ENCODE measurements at places on chromosomes 16 and 17.

GRCh38 chr16:31094088-31094423 is 541 bp downstream of the VKORC1 start:
- no peak for DNase-seq

DNA sequence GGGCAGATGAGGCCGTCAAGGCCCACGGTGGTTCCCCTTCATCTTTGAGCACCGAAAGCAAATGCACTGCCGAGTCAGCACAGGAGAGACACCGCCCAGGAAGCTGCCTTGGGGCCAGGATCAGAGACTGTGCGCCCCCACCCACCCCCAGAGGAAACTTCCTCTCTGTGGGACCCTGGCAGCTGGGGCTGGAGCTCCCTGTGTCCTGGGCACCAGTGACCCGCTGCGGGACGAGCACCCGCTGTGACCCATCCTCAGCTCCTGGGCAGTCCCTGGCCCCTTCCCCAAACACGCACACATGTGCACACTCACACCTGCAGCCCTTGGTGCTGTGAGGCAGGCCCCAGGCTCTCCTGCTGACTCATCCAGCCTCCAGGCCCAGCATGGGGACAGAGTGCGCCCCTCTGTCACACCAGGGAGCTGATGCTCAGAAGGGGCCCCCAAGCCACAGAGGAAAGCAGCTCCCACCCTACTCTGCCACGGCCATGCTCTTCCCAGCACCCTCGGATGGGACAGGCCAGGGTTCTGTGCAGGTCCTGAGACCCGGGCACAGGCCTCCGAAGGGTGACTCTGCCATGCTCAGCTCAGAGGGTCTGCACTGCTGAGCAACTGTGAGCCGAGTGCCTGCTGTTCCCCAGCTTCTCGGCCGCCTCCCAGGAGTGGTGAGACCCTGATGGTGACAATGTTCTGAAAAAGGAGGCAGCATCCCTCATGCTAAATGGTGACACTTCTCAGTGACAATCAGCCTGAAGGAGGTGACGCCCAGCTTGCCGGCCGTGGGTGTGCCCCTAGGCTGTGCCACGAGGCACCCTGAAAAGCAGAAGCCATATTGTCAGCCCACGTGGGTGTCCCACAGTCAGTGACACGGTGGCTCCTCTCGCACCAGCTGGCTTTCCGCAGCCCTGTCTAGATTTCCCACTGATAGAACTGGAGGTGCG is 3.6 kb downstream of the PIEZO1 start:
- peak; percentile 42 for DNase-seq

DNA sequence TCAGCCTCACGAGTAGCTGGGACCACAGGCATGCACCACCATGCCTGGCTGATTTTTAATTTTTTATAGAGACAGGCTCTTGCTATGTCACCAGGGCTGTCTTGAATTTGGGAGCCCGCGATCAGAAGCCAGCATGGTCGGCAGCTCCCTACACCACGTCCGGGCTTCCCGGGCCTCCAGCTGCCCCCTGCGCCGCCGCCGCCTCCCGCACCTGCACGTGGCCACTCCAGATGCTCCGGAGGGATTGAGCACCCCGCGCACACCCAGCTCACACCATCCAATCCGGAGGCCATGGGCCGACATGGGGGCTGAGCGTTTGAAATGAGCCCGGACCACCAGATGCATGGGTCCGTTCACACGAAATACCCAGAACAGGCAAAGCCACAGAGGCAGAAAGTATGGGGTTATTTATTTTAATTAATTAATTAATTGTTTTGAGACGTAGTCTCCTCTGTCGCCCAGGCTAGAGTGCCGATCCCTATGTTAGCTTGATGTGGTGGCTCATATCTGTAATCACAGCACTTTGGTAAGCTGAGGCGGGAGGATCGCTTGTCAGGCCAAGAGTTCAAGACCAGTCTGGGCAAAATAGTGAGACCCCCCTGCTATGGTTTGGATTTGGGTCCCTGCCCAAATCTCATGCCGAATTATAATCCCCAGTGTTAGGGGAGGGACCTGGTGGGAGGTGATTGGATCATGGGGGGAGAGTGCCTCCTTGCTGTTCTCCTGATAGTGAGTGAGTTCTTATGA is 17.1 kb upstream of the PDXDC1 start:
- DNase-seq = no peak

DNA sequence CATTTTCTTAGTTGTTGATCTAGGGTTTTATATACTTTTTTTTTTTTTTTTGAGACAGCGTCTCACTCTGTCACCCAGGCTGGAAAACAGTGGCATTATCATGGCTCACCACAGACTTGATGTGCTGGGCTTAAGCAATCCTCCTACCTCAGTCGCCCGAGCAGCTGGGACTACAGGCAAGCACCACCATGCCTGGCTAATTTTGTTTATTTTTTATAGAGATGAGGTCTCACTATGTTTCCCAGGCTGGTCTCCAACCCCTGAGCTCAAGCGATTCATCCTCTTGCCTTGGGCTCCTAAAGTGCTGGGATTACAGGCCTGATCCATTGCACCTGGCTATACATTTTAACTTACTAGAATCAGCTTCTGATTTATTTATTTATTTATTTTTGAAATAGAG is 34.2 kb upstream of the ATP2A3 start:
- DNase-seq = no peak

DNA sequence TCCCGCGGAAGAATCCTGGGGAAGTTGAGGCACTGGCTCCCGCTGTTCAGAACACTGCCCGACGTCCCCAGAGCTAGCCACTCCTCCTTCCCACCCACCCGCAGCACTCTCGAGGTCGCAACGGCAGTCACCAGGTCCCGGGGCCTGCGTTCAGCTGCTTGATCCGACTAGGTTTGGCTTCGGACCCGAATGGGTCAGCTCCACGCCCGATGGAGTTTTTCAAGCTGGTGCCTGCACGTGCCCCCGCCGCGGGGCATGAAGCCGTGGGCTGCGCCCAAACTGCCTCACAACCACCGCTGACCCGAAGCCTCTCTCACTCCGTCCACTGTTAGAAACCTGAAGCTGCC is 12.4 kb upstream of the ODF4 start:
- DNase-seq = no peak

DNA sequence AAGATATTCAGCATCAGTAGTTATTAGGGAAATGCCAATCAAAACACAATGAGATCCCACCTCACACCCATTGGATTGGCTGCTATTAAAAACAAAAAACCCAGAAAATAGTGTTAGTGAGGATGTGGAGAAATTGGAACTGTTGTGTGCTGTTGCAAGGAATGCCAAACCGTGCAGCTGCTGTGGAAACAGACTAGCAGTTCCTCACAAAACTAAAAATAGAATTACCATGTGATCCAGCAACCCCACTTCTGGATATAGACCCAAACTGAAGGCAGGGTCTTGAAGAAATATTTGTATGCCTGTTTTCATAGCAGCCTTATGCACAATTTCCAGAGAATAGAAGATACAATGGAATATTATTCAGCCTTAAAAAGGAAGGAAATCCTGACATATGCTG is 46.0 kb downstream of the FOXK2 start:
- no peak for DNase-seq

DNA sequence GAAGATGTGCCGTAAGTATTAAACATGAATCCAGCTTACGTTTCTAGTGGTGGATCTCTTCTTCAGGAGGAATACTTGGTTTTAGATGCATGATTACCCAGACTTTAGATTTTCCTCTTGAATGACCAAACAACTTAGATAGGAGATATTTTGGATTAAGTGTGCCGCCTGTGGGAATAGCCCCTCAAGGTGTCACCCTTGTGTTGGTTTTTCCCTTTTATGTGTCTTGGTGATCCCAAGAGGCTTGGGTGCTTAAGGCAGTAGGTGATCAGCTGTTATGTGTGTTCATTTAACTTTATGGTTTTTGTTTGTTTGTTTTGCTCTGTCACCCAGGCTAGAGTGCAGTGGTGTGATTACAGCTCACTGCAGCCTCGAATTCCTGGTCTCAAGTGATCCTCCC is 115.1 kb downstream of the PPM1E start:
- no peak for DNase-seq

DNA sequence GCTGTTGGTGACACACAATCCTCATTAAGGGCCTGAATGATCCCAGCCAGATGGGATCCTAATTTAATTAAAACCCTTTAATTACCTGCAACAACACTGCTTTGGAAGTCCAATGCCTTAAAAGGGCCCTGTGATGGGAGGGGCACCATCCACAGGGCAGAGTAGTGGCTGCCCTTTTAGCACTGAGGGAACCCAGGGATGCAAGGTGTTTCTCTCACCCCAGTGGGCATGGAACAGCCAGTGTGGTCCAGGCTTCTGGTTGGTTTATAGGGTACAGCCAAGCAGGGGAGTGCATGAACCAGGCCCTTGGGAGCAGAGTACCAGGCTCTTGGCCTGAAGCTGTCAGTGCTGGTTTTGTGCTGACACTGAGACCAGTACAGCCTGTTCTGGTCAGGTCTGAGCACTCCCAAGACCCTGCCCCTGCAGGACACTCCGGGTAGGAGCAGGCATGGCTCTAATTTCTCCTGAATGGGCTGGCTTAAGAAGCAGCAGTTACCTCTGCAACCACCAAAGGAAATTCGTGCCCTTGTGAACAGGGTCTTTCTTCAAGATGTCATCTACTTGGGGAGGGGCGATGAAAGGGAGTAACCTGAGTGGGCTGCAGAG is 9.9 kb downstream of the NXPH3 start:
- no peak for DNase-seq

- no peak for DNase-seq
Observed at GRCh38 chr16:68003031-68003430, 3.7 kb upstream of the DPEP2 start.

- peak; percentile 87 for DNase-seq
Observed at GRCh38 chr17:50707289-50708049, at the start of gene ANKRD40. ANKRD40 (minus strand) TSS chr17:50707914; CDS start chr17:50707654, 260 bp downstream.

DNA sequence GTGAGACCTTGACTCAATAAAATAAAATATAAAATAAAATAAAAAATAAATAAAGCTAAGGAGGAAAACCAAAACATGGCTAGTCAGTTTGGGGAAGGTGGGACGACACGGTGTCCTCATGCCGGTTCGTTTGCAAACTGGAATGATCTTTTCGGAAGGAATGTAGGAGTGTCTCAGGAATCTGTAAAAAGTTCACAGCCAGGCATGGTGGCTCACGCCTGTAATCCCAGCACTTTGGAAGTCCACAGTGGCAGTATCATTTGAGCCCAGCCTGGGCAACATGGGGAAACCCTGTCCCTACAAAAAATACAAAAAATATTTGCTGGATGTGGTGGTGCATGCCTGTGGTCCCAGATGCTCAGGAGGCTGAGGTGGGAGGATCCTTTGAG is 14.7 kb upstream of the RPTOR start:
- no peak for DNase-seq

- no peak for DNase-seq
Observed at GRCh38 chr16:29714396-29714795, 31.4 kb downstream of the C16orf54 start.

GRCh38 chr16:82701442-82701955 is 74.7 kb downstream of the CDH13 start:
- DNase-seq = no peak

- DNase-seq = no peak
Observed at GRCh38 chr17:40287159-40287493, 553 bp upstream of the CDC6 start.

GRCh38 chr16:1287982-1288670 is 21.3 kb upstream of the UBE2I start:
- no peak for DNase-seq

DNA sequence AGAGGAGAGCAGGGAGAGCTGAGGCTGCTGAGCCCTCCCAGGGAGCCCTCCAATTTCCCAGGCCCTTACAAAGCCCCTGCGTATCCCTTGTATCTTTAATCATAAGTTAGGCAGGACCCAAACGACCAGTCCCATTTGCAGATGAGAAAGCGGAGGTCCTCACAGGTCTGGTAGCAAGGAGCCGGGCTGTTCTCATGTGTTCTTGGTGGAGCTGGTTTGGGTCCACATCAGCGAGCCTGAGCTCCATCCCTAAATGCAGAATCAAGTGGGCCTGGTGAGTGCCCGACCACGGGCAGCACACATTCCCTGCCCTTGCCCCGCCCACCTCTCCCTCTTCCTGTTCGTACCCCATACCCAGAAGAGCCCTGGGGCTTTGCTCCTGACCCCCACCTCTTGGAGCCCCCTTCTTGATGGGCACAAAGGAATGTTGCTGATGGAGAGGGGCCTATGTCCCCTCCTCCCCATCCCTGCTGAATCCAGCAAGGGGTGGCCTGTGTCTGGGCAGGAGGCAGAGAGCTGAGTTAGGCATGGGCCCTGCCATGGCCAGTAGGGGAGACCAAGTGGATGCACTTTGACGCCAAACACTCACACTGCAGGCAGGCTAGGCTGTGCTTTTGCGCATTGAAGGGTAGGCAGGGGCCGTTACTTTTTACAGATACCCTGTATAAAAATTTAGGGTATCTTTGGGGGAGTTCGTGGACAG is 18.3 kb upstream of the ADCY7 start:
- no peak for DNase-seq

- DNase-seq = peak; percentile 33
Observed at GRCh38 chr16:1093284-1094123, 2.5 kb downstream of the C1QTNF8 start.

- DNase-seq = no peak
Observed at GRCh38 chr17:52147431-52147830, 11.1 kb downstream of the CA10 start.

- DNase-seq = no peak
Observed at GRCh38 chr17:29892201-29892600, 37.8 kb downstream of the SSH2 start.

- DNase-seq = no peak
Observed at GRCh38 chr16:47849736-47850135, 306.1 kb downstream of the ABCC12 start.

DNA sequence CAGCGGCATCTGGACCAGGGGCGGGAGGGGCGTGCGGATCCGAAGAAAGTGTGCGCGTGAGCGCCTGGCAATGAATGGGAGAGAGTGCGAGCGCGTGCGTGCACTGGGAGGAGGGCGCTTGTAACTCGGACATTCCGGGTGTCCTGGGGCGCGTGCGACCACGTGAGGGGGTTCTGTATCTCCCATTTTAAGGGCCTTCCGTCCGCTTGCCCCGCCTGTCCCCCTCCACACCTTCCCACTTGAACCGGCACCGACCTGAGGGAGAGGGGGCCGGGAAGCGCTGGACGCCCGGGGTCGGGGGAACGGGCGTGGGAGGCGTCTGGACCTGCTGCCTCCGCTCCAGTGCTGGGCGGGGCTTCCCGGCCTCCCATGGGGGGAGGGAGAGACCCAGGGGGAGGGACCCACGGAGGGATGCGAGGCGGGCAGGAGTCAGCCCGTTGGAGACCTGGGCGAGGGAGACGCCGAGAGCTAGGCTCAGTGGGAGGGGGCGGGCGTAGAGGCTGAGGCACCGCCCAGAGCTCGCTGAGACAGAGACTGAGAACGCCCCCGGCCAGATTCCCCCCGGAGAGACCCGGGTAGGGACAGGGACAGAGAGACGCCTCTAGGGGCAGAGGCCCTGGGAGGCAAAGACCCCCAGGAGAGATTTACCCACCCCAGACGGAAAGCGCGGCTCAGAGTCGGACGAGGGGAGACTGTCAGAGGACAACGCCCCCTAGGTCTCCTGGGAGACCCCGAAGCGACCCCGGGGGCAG is at the start of gene KREMEN2:
Gene KREMEN2, plus strand, starts transcription at position 553 of the 752 bp plus-strand sequence. CDS start 246 bp downstream, outside the sequence.
- no peak for DNase-seq

- no peak for DNase-seq
Observed at GRCh38 chr17:82217120-82217529, 4.5 kb upstream of the CCDC57 start.

DNA sequence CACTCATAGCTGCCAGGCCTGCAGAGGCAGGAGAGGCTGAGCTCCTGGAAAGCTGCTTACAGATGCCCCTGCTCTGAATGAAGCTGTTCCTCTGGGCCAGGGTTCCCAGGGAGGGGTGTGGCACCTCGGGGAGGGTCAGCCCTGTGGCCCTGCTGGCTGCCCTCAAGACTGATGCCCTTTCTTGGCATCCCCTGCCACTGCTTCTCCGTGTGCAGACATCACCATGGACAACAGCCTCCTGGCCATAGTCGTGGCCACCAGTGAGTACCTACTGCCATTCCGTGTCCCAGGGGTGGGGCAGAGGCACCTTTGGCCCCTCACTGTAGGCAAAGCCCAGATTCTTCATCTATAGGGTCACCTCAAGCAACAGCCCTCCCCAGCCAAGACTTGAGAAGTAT is 8.9 kb downstream of the MRPL27 start:
- no peak for DNase-seq

Measured in naive thymus-derived CD8-positive, alpha-beta T cell (primary cell).